ENCODE measurements at places on chromosomes 2 and 18.

- DNase-seq, result no peak
Observed at GRCh38 chr2:141611981-141612380, 518.8 kb downstream of the LRP1B start.

- DNase-seq, result no peak
Observed at GRCh38 chr2:25204190-25204838, 35.9 kb upstream of the POMC start.

GRCh38 chr2:241130316-241130715, 19.0 kb downstream of the PASK start:
- no peak for DNase-seq

DNA sequence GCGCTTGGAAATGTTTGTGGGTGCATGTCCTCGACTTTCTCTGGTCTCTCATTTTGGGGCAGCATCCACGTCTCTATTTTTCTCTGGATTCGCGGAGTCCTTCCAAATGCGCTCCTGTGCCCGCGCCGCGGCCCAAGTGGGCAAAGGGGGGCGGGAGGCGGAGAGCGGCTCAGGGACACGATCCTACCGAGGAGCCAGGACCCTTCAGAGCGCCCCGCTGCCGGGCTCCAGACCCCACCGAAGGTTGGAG, 990 bp downstream of the EPAS1 start:
- peak; percentile 76 for DNase-seq

GRCh38 chr2:65421432-65421748, 11.0 kb downstream of the SPRED2 start:
- no peak for DNase-seq

- DNase-seq, result no peak
Observed at GRCh38 chr2:129233751-129234406, 745.6 kb upstream of the RAB6C start.

- DNase-seq, result no peak
Observed at GRCh38 chr2:101120124-101120996, 30.8 kb downstream of the TBC1D8 start.

DNA sequence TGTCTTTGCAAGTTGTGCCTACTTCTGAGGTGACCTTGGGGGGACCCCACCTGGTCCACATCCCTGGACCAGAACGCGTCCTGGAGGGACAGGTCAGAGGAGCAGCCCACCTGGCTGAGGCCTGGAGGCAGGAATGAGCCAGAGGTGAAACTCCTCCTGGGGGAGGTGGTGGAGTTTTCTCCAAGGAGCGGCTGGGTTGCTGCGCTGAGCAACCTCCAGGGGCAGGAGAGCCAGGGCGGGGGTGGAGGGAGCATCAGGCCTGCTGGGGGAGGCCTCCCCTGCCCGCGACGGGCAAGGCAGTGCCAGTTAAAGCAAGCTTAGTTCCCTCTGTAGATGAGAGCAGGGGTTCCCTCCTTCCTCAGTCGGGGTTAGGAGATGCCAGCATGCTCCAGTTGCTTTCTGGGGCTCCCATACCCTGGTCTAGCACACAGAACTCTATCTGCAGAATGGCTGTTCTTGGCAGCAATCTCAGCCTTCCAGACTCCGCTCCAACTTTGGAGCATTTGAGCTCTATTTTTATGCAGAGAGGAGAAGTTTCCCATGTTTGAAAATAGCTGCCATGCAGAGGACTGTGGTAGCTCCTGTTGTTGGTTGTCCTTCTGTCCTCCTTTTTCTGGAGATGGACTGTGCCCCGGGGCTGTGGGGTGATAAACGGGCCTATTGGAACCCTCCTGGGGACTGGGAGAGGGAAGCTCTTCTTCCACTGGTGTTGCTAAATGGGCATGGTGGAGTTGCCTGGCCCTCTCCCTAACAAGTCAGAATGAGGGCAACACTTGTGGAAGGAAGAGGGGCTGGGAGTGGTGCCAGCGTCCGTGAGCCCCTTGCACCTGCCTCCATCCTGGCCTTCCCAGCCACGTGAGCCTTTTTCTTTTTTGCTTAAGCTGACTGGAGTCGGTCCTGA, 39.1 kb downstream of the B3GNT2 start:
- DNase-seq, result no peak

- no peak for DNase-seq
Observed at GRCh38 chr2:162828545-162828944, 10.0 kb downstream of the KCNH7 start.

DNA sequence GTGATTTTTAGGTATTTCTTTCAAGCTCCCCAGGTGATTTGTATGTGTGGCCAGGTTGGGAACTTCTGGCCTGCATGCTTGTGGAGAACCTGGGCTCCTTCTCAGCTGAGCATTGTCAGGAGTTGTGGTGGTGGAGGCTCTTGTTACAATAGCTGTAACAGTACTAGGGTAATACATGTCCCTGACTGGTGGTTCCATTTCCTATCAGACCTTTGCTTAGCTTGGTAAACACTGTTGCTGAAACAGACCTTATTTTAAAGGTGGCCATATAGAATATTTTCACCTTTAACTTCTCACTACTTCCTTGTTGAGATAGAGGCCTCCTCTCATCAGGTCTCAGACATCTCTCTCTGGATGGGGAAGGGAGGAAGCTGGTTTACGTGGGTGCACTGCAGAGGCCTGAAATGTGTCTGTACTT, 79.2 kb downstream of the SETBP1 start:
- peak; percentile 70 for DNase-seq

All from activated CD4-positive, alpha-beta T cell treated with anti-CD3 and anti-CD28 coated beads, Interleukin-2, amount 10 ng/mL, durations not matched to agents 24 days and 14 days (primary cell).